ENCODE measurements at places on chromosomes 11 and 22.

DNA sequence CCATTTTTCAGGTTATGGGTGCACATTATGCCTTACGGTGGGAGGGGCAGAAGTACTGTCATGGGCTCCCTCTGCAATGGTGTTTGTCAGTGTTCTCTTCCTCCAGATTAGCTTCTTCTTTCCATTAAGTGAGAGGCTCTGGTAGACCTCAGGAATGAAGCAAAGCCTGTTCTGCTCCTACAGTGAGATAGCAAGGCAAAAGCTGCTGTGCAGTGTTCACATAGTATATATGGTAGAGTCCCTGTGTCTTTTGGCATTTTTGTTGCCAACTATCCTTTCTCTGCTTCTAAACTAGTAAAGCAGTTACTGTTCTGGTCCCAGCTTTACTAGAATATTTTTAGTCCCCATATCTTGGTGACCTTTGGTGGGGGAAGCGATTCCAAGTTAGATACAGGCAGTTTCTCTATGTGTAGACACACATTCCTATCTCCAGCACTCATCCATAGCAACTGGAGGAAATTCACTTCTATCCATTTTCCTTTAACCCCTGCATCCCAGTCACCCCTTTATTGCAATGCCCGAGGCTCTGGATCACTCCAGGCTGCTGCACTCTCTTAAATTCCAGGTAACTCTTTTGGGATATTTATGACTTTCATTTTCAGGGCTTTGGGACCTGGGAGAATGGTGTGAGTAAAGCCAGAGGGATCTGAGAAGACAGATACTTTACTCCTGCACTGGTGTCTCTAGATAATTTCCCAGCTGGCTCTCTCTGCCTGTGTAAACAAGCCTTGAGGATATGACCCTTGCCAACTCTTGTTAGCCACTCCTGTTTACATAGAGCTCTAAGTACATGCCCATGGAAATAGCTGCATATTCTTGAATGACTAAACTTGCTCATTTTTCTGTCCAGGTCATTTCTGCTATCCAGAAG, 3.9 kb upstream of the TRIM34 start:
- peak; percentile 87 for DNase-seq

- DNase-seq = no peak
Observed at GRCh38 chr22:36117053-36117554, 43.5 kb downstream of the APOL3 start.

GRCh38 chr22:27616033-27616432, 185.5 kb downstream of the MN1 start:
- DNase-seq = no peak

DNA sequence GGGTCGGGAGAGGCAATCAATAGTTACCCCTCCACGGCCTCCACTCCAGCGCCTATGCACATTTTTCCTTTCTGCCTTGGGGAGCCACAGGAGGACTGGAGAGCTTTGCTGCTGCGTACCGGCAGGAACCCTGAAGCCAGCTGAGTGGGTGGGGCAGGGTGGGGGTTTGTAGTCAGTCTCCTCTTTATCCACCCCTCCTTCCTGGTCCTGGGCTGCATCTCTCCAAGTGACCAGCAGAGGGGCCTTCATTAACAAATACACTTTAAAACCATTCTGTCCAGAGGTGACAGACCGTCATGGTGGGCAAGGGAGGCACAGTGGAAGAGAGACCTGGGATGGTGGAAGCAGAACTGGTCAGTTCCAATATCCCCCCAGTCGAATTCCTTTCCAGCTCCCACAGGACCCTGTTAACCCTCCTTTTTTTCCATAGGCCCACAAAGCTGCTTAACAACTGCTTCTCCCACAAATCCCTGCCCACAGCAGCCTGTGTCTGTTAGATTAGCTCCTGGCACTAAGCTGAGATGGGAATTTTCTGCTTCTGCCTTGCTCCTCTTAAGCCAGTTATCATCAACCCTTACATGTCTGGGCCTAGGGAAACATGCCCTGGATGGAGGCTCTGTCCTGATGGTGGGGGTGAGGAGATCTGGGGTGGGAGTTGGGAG, 3.9 kb upstream of the ABCG4 start:
- peak; percentile 85 for DNase-seq

- DNase-seq = no peak
Observed at GRCh38 chr22:44881624-44882023, 128.2 kb downstream of the PHF21B start.

DNA sequence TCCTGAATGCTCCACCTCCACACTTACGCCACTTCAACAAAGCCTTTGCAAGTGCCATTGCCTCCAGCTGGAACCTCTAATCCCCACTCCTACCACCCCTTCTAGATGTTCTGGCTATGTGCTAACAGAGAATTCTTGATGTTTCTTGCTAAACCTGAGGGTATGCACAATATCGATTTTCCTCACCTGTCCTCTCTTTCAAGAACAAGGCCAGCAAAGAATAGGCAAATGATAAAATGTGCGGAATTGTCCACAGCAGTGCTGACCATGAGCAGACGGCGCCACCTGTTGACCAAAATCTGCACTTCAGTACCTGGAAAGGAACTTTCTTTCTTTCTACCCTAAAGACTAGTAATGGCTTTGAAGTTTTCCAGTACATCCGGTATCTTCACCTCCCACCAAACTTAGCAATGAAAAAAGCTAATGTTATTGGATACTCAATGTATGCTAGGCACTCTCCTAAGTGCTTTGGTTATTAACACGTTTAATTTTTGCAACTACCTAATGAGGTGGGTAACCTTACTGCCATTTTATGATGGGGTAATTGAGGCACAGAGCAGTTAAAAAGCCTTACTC, 3.4 kb downstream of the TIMM10 start:
- peak; percentile 64 for DNase-seq

GRCh38 chr11:94494126-94494680, 419 bp downstream of the ANKRD49 start:
- peak; percentile 39 for DNase-seq

- DNase-seq = no peak
Observed at GRCh38 chr22:38163844-38164550, 17.6 kb downstream of the PLA2G6 start.

DNA sequence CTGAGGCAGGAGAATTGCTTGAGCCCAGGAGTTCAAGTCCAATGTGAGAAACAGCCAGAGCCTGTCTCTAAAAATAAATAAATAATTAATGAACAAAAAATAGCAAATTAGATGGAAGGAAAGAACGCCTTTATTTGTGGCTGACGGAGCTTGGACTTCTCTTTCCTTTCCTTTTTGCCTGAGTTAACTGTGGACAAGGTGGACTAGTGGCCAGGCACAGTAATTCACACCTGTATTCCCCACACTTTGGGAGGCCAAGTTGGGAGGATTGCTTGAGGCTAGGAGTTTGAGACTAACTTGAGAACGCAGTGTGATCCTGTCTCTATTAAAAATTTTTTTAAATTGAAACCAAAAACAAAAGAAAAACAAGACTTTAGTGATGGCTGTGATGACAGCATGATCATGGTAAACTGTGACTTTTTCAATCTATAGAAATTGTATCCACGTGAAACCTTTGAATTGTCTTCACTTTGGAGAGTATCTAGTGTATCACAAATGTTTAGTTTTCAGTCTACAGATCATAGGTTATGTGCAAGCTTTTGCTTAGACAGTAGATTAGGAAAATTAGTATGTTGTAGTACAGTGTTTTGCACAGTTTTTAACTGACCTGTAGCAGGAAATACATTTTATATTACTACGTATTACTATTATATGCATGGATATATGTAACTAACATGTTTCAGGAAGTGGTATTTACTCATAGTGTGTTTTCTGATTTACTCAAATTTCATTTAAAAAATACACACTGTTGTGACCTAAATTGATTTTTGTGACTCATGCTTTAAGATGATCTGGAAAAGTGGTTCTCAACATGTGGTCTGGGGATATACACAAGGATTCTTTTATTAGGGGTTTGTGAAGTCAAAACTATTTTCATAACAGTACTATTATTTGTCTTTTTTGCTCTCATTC, 42.1 kb downstream of the KDM2A start:
- DNase-seq = peak; percentile 66

DNA sequence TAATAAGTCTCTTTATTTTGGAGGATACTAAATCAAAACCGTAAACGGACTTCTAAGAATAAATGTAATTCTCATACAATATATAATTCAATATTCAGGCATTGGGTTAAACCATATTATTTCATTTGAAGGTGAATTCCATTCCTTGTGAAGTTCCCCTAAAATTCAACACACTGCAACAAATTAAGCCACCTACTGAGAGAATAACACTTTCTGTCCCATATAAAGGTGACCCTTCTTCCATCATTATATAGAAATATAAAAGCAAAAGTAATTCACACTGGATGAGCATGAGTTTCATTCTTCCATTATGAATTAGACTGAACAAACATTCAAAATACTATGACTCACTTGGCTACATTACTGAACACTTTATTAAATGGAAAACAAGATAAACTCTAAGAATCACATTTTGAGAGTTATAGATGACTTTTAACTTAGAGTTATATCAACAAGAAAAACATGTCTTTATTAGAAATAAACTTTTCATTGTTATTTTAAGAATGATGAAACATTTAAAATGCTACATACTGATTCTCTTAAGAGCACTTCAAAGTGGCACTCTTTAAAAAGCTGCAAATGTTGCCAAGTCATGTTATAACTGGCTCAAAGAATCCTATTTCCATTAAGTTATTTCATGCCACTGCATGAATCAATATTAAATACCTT, 2.8 kb downstream of the SESN3 start:
- no peak for DNase-seq

GRCh38 chr11:111298413-111299100, at the start of gene POU2AF3:
POU2AF3 (plus strand) TSS chr11:111298546; CDS start chr11:111298582, 36 bp downstream.
- no peak for DNase-seq

- no peak for DNase-seq
Observed at GRCh38 chr11:110951037-110951949, 239.1 kb upstream of the ARHGAP20 start.

GRCh38 chr11:18936002-18936673, 3.1 kb downstream of the MRGPRX1 start:
- no peak for DNase-seq

Measured in ELR (cell line).